Activated CD4-positive, alpha-beta T cell treated with anti-CD3 and anti-CD28 coated beads, Interleukin-2, amount 50 U/mL, for 1 hour (primary cell): ENCODE measurements at places on chromosomes 5 and 9.

GRCh38 chr5:3006961-3007551, 255.6 kb upstream of the IRX2 start:
- no peak for DNase-seq

- no peak for DNase-seq
Observed at GRCh38 chr5:64814073-64814472, 45.3 kb downstream of the CWC27 start.

DNA sequence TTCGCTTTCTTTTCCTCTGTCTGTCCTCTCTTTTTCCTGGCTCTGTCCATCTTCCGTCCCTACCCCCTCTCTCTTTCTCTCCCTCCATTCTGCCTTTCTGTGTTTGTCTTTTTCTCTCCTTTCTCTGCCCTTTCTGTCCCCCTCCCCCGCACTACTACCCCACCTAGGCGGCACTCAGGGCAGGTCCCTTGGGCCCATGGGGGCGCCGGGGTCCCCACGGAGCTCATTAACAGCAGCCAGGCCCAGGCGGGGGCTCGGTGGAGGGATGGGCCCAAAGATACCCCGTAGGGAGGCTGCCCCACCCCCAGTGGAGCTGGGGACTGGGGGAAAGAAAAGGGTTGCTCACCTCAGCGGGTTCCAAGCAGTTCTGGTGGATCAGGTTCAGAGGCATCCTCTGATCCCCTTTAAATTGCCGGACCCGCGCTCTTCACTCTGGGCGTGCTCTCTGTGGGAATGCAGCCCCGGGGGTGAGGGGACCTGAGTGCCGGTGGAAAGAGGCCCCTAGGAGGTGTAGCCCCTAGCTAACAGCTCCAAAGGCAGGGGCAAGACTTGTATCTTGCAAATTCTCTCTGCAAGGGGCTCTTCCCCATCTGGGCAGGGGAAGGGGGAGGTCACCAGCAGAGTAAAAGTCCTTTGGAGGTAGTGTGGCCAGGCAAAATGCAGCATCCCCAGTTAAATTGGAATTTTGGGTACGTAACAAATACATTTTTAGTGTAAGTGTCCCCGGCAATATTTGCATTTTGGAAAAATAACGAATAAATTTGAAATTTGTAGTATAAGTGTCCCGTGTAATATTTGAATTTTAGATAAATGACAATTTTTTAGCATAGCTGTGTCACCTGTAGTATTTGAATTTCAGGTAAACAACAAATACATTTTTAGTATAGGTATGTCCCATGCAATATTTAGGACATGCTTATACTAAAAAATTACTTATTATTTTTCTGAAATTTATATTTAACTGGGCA, 7.4 kb downstream of the LHX2 start:
- DNase-seq = no peak

GRCh38 chr9:12394105-12394504, 299.1 kb upstream of the TYRP1 start:
- DNase-seq = no peak

- no peak for DNase-seq
Observed at GRCh38 chr5:175489693-175490443, 11.5 kb downstream of the SFXN1 start.

DNA sequence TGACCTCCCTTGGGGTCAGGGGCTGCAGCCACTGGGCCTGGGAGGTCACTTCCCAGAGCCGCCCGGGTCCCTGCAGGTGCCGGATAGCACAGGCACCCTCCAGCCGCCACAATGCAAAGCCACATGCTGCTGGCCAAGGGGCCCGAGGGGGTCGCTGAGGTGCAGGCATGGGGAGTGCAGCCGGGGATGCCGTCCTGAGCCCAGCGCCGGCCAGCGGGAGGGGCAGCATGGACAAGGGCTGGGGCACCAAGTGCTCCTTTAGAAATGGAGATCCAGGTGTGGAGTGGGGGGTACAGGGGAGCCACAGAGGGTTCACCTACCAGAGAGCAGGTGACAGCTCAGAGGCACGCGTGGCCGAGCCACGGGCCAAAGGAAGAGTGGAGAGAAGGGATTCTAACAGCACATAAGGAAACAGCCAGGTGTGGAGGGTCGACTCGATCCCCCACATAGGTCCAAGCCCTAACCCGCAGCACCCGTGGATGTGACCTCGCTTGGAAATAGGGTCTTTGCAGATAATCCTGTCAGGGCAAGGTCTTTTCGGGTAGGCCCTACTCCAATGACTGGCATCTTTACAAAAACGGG, 24.7 kb downstream of the ZDHHC11B start:
- no peak for DNase-seq

- no peak for DNase-seq
Observed at GRCh38 chr9:27368316-27368985, 71.5 kb upstream of the EQTN start.

GRCh38 chr5:71988808-71989207, 118.5 kb upstream of the MAP1B start:
- DNase-seq = no peak

- no peak for DNase-seq
Observed at GRCh38 chr5:149702934-149703646, 27.0 kb upstream of the PPARGC1B start.

- DNase-seq = no peak
Observed at GRCh38 chr5:142387024-142387682, 62.3 kb upstream of the SPRY4 start.

- no peak for DNase-seq
Observed at GRCh38 chr5:25552871-25553481, 908.2 kb upstream of the CDH10 start.

DNA sequence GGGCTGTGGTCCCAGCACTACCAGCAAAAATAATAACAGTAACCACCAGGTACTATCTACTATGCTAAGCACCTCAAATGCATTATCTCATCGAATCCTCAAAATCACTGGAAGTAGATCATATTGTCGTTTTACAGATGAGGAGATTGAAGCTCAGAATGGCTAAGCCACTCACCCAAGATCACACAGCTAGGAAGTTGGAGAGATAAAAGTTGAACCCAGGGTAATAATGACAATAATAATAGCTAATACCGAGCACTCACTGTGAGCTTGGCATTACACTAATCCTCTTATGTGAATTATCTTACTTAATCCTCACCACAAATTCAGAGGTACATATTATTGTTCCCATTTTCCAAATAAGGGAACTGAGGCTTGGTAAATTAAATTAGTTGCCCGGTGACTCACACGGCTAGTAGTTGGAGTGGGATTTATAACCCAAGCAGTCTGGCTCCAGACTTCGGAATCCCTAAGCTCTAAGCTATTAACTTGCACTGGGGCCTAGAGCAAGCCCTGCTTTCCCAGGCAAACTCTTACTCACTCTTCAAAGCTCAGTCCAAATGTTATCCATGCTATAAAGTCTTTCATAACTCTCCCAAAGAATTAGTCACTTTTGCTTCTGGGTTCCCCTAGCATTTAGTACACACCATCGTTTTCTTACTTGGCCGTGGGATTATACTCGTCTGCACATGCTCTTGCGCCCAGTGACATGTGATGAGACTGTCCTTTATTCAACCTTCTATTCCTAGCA, 3.8 kb downstream of the ARSI start:
- no peak for DNase-seq

DNA sequence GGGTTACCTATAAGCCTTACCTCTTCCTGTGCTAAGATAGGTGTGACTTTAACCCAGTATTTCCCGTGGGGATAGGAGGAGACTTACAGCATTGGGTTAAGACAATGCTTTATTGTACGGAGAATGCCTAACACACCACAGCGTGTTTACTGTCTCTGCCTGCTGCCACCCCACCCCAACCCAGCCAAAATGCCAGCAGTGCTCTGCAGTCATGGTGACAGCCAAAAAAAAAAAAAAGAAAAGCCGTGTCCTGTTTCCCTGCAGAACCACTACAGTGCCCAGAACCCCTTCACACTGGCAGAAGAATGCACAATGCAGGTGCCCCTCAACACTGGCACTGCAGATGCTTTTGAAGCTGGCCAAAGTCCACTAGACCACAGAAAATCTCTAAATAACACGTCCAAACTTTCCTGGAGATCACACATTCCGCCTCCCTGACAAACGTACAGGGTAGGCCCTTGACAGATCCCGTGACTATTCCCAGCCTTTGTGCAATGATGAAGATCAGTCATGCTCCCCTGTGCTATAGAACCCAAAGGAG, 102.2 kb downstream of the SERINC5 start:
- DNase-seq = peak; percentile 43

GRCh38 chr5:95715799-95716461, 15.2 kb upstream of the RHOBTB3 start:
- no peak for DNase-seq

- DNase-seq = no peak
Observed at GRCh38 chr5:52867809-52868208, 80.1 kb downstream of the ITGA1 start.

GRCh38 chr9:116389541-116390302, 236.1 kb downstream of the PAPPA start:
- no peak for DNase-seq

GRCh38 chr5:10251405-10251804, 1.3 kb downstream of the CCT5 start:
- no peak for DNase-seq

- DNase-seq = no peak
Observed at GRCh38 chr5:51383131-51384121, at the start of gene ISL1. Gene ISL1 (plus strand): TSS chr5:51383448. CDS start chr5:51383672, 224 bp downstream.

DNA sequence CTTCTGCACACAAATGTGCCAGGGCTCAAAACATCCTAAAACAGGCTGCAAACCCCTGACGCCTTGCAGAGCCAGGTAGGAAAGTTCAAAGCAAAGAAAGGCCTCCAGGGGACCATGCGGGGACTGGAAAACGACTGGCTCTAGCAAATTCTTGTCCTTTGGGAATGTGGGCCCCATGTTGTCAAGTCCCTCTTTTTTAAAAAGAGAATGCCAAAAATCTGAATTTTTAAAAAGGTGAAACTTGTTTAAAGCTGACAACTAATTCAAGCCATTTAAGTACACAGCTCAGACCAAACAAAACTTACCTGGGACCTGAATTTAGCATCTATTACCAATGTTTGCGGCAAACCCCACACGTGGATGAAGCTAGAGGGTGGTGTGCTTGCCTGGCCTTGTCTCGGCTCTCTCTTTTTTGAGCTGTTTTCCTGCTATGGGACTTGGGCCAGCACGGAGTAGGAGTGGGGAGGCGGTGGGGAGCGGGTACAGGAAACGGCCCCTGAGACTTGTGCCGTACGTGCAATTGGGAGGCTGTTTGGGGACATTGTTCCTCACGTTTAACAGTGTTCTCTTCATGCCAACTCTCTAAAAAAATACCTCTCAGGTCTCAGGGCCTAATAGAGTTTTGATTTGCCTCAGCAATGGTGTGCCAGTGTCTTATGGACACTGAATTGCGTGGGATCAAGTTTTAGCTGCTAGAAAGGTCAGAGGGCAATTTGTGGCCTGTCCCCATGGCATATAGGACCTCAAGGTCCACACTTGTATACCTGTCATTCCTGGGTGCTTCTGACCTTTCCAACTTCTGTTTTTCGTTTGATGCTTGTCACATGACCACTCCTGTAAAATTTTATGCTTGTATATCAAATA, 15.1 kb upstream of the PHF19 start:
- no peak for DNase-seq

DNA sequence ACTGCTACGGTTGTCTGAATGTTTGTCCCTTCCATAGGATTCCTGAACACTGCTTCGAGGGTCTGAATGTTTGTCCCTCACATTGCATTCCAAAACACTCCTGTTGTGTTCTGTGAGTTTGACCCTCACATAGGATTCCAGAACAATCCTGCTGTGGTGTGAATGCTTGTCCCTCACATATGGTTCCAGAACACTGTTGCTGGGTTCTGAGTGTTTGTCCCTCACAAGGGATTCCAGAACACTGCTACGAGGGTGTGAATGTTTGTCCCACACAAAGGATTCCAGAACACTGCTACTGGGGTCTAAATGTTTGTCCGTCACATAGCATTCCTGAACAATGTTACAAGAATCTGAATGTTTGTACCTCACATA, 201.2 kb downstream of the FOXD4L6 start:
- DNase-seq = no peak

DNA sequence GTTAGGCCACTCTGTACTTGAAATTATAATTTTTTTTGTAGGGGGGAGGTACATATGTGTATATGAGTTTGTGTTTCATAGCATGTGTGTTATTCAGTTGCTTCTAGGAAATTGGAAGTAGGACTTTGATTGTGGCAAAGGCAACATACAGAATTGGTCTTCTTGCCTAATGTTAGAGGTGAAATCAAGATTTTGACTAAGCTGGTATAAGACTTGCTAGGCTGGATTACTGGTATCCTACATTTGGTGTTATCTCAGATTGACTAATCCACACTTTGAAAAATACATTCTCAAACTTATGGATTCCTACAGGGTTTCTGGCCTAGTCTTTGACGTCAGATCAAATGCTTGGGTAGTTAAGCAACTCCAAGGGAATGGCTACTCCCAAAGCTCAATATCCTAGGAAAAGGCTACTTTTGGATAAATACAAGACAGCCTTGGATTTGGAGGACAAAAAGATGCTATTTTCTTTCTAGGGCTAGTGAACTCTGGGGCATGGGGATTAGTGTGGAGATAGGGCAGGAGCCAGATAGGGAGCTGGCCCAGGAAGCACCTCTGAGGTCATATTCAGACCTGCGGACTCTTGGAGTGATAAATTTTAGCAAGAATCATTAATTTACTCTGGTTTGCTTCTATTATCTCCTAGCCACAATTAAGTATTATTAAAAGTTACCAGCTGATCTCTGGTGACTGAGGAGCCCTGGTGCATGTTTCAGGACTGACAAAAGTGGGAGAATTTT, 144.0 kb upstream of the RPS23 start:
- DNase-seq = no peak

- DNase-seq = no peak
Observed at GRCh38 chr9:137506702-137507171, 43.5 kb downstream of the PNPLA7 start.

DNA sequence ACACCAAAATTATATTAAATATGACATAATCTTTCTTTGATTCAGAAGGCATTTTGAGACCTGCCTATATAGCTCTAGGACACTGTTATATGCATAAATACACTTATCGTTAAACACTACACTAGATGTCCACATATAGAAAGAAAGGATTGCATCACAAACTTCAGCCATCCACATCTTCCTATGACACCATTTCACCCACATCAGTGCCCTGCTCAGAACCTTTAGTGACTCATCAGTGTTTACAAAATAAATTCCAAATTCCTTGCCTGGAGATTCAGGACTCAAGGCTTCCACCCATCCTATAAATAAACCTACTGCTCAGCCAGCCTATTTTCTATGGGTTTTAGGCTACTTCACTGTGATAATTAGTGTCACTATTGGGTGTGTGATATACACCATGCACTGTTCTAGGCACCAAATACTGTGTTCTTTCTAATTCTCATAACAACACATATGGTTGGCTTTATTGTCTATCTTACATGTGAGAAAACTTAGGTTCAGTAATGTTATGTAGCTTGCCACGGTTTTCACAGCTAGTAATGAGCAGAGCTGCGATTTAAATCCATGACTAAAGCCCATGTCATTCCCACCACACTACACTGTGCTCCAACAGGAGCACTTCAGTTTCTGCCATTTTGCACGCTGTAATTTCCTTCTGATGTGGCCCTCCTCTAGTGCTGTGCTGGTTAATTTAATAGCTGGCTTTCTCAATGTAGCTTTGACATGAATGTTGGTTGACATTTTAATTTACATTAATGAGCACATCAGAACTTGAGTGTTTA, 103.3 kb downstream of the SREK1 start:
- no peak for DNase-seq
